ENCODE measurements at places on chromosomes 13 and 19. TPM values are rescaled to one million over a fixed set of nuclear protein-coding genes. Genes with fewer than 3 reads are reported as not detected.

DNA sequence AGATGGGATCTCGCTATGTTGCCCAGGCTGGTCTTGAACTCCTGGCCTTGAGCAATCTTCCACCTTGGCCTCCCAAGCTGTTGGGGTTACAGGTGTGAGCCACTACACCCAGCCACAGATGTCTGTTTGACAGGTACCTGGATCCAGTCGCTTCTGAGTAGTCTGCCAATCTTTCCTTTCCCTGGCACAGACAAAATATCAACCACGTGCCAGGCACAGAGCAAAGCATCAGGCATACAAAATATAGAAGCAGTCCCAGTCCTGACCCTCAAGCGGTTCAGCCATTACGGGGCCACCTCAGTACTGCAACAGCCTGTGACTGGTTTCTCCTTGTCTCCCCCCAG lies 3.8 kb downstream of the ELAVL1 start:
- H3K4me3 ChIP-seq, result peak overlapping the region; percentile 40
- no peaks in the 10 kb centered on the region for H3K27me3 ChIP-seq
- H3K27ac ChIP-seq, result peak overlapping the region; percentile 61
- H3K36me3 ChIP-seq, result no peaks in the 10 kb centered on the region

Gene GNG7
- 0.96 TPM for total RNA-seq

DNA sequence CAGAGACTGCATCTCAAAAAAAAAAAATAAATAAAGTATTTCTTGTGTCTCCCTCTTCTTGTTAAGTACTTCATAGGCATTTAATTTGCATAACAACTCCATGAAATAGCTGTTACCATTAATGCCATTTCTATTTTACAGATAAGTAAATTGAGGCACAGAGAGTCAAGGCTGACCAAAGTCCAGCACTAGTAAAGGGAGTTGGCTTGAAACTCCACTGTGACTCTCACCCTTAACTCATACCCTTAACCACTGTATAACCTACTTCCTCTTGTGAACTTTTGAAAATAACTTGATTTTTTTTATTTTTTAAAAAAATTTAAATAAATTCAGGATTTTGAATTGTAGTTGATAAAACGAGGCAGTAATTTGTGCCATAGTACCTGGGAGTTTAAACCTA lies 6.0 kb downstream of the GPATCH1 start:
- no peaks in the 10 kb centered on the region for H3K27me3 ChIP-seq
- no peak for DNase-seq
- H3K36me3 ChIP-seq, result peaks cover 27% of the 10 kb centered on the region
- no peak overlapping the region for H3K27ac ChIP-seq
- H3K4me1 ChIP-seq, result no peaks in the 10 kb centered on the region

- no peak overlapping the region for H3K27ac ChIP-seq
- no peak for DNase-seq
- H3K4me1 ChIP-seq, result no peaks in the 10 kb centered on the region
- H3K27me3 ChIP-seq, result no peaks in the 10 kb centered on the region
These were observed 25.1 kb downstream of the CEACAM4 start for GRCh38 chr19:41601771-41602170.

GRCh38 chr13:41565216-41565615 lies 107.9 kb downstream of the RGCC start:
- no peaks in the 10 kb centered on the region for H3K36me3 ChIP-seq
- peaks cover 8% of the 10 kb centered on the region for H3K4me1 ChIP-seq
- H3K4me3 ChIP-seq, result no peak overlapping the region
- no peaks in the 10 kb centered on the region for H3K27me3 ChIP-seq
- H3K27ac ChIP-seq, result no peak overlapping the region
